Activated T-cell treated with anti-CD3 and anti-CD28 coated beads, Interleukin-2, amount 50 U/mL, for 48 hours (primary cell): ENCODE measurements at places on chromosomes 6 and 20.

- no peak for DNase-seq
Observed at GRCh38 chr20:41309817-41310216, 7.7 kb downstream of the ZHX3 start.

- DNase-seq: peak; percentile 41
Observed at GRCh38 chr20:31440012-31440659, at the start of gene DEFB123. Gene DEFB123 (plus strand): TSS chr20:31440632. CDS start chr20:31440699, 67 bp downstream.

DNA sequence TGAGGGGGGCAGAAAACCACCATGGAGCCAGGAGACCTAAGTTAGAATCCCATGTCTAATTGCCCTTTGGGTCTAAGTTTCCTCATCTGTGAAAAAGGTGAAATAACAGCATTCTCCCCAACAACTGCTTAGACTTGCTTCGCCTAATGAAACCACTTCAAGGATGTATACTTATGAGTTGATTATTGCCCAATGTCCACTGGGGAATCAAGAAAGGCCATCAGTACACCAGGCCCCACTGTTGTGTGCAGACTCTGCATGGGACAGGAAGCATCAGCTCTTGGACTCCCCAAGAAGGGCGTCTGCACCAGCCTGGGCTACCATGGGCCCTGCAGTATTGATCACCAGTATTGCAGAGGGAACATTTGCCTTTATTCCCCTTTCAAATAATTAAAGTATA, 189.6 kb downstream of the MAFB start:
- no peak for DNase-seq

DNA sequence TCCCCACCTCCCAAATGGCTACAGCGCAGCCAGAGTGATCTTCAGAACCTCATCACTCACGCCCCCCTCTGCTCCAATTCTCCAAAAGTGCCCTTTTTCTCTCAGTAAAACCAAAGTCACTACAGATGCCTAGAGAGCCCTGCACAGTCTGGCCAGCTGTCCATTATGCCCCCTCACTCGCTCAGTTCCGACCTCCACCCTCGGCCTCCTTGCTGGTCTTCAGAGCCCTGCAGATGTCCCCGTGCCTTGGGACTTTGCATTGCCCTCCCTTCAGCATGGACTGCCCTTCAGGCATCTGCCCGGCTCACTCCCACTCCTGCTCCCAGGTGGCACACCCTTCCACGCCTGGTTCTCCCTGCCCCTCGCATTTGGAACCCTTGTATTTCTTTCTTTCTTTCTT, 1.1 kb upstream of the RAET1E start:
- no peak for DNase-seq

DNA sequence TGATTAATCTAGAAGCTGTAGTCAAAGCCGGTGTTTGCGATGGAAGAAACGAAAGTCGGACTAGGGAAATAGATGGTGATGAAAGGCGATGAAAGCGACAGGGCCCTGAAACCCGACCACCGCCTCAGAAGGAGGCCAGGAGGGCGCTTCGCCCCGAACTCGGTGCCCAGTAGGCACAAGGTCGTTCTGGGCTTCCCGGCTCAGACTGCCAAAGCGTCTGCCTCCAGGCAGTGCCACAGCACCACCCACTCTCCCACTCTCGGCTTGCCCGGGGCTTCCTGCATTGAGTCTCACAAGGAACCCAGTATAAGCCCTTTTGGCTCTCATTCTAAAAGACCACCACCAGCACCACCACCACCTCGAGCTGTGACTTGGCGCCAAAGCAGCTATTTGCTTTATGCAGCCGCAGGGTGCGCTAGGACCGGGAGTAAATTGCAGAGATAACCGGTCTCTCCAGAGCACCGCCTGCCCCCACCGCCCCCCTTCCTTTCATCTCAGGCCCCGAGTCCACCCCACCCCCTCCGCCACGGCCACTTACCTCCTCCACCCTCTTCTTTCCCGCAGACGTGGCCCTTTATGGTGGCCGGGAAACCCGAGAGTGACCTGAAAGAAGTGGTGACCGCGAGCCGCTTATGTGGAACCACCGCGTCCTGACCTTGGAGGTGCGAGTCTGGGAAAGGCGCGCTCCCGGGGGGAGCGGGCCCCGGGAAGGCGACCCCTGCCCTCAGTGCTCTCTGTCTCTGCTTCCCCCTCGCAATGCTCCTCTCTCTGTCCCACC, 2.4 kb downstream of the TCF21 start:
- peak; percentile 44 for DNase-seq

DNA sequence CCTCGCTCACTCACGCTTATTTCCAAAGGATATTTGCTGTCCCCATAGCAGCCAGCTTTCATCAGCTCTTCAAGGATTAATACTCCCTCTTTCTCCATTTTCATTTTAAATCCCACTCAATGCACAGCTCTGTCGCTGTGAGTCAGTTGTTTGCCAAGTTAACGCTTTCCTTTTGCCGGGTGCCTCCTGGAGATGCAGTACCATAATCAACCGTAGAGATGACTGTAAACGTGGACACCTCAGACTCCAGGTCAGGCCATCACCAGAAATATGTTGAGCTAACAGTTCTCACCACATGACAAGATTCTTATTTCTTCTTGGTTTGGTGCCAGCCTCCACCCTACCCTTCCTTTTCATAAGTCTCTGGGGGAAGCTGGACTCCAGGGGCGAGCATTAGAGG, 66.6 kb upstream of the TAB2 start:
- DNase-seq: no peak

- DNase-seq: no peak
Observed at GRCh38 chr6:156787569-156788492, 10.7 kb downstream of the ARID1B start.

DNA sequence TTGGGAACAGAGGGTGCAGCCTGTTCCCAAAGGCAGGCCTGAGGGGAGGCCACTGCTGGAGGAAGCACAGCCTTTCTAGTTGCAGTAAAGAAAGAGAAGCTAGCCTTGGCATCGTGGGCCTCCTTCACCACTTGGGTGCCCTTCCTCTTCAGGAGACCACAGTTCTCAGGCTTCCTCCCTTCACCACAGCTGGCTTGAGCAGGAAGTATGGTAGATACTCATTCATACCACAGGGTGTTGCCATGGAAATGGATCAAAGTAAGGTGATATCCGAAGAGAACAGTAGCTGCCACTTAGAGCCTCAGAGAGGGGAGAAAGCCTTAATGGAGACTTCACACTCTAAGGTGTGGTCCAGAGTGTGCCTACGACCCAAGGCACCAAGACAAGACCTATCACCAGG, 120.4 kb upstream of the RIPOR2 start:
- DNase-seq: peak; percentile 65

DNA sequence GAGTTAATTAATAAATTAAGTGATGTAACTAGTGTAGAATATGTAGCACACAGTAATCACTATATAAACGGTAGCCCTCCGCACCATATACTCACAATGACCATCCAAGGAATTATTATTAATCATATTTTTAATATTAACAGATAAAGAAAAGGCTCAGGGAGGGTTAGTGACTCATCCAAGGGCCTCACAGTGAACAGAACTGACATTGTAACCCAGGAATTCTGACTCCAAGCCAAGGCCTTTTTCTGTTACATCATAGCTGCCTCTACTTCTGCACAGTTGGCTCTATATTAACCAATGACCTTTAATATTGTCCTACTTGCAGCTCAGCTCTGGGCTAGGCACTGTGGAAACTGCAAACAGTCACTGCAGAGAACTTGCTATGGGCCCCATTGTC, 117.5 kb upstream of the SIRPG start:
- no peak for DNase-seq

- DNase-seq: no peak
Observed at GRCh38 chr6:21159465-21159864, 434.1 kb upstream of the SOX4 start.

GRCh38 chr20:40232756-40233155, 456.3 kb downstream of the MAFB start:
- no peak for DNase-seq

- DNase-seq: no peak
Observed at GRCh38 chr6:5093231-5094015, 8.3 kb downstream of the PPP1R3G start.

- DNase-seq: peak; percentile 29
Observed at GRCh38 chr20:24955045-24955444, 6.0 kb downstream of the CST7 start.

- no peak for DNase-seq
Observed at GRCh38 chr20:8330319-8330784, 198.3 kb downstream of the PLCB1 start.

DNA sequence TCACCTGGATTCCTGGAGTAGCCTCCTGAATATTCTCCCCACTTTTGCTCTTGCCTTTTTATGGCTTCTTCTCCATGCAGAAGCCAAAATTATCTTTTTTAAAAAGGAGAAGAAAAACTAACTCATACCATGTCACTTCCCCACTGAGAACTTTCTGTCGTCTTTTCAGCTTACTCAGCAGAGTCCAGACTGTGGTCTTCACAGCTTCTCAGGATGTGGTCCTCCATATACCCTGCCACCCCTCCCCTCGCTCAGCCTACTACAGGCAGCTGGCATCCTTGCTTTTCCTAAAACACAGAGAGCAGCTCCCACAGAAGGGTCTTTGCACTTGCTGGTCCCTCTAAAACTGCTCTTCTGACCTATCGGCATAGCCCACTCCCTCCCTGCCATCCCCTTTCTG, 89.4 kb upstream of the ISM1 start:
- DNase-seq: no peak

- DNase-seq: peak; percentile 65
Observed at GRCh38 chr6:25652007-25652515, at the start of gene SCGN. Gene SCGN (plus strand): TSS chr6:25652215. CDS start chr6:25652404, 189 bp downstream.

DNA sequence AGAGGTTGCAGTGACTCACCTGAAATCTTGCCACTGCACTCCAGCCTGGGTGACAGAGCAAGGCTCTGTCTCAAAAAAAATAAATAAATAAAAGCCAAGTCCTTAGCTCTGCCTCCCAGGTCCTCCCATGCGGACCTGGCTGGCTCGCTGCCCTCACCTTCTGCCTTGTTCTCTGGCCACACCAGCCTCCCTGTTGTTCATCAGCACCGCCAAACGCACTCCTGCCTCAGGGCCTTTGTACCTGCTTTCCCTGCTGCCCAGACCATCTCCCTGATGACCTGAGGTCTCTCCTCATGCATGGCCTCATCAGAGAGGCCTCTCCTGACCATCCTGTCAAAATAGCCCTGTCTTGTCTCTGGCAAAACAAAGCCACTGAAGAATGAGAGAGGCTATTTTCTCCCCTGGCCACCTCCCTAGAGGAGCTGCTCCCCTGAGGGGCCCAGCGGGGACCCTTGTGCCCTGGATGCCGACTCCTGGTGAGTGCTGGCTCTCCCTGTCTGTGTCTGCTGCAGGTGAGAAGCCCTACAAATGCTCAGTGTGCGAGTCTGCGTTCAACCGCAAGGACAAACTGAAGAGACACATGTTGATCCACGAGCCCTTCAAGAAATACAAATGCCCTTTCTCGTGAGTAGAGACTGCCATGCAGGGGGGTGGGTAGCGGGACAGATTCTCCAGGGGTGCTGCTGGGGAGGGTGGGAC, 22.6 kb upstream of the CHMP4B start:
- DNase-seq: no peak

DNA sequence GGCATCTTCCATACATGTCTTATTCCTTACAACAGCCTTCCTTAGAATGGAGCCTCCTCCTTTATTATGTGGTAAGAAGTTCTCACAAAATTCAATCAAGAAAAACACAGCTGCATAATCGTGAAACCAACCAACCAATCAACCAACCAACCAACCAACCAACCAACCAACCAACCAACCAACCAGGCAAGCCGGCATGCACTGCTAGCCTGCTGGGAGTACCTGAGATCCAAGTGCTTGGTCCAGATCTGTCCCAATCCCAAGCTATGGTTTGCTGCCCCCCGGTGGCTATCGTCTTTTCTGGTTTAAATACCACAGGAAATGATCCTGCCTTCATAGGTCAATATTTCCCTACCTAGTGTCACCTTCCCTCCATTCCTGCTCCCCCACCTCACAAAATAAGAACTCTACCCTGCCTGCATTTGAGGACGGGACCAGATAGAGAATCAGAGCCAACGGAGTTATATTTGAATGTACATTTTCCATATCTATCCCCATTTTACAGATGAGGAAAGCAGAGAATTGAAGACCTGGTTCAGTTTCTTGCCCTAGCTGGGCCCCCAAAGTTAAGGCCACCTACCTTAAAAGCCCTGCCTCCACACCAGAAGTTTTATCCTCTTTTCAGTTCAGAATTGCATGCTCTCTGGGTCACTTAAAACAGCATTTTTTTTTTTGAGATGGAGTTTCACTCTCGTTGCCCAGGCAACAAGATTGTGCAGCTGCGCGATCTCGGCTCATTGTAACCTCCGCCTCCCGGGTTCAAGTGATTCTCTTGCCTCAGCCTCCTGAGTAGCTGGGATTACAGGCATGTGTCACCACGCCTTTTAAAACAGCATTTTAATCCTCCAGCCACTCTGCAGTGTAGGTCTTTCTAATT, 27.1 kb downstream of the RAB44 start:
- peak; percentile 81 for DNase-seq

- DNase-seq: no peak
Observed at GRCh38 chr6:48881551-48881950, 581.5 kb downstream of the MMUT start.

GRCh38 chr20:10963717-10964266, 290.0 kb upstream of the JAG1 start:
- no peak for DNase-seq

GRCh38 chr6:27178860-27179259, 68.6 kb upstream of the PRSS16 start:
- DNase-seq: no peak

- DNase-seq: no peak
Observed at GRCh38 chr6:27214126-27214601, 33.3 kb upstream of the PRSS16 start.

GRCh38 chr6:74408844-74409243, 712.8 kb downstream of the CD109 start:
- DNase-seq: no peak

GRCh38 chr6:139115989-139116758, 18.7 kb upstream of the HECA start:
- DNase-seq: no peak

GRCh38 chr6:16473908-16474771, 235.8 kb downstream of the GMPR start:
- DNase-seq: no peak

DNA sequence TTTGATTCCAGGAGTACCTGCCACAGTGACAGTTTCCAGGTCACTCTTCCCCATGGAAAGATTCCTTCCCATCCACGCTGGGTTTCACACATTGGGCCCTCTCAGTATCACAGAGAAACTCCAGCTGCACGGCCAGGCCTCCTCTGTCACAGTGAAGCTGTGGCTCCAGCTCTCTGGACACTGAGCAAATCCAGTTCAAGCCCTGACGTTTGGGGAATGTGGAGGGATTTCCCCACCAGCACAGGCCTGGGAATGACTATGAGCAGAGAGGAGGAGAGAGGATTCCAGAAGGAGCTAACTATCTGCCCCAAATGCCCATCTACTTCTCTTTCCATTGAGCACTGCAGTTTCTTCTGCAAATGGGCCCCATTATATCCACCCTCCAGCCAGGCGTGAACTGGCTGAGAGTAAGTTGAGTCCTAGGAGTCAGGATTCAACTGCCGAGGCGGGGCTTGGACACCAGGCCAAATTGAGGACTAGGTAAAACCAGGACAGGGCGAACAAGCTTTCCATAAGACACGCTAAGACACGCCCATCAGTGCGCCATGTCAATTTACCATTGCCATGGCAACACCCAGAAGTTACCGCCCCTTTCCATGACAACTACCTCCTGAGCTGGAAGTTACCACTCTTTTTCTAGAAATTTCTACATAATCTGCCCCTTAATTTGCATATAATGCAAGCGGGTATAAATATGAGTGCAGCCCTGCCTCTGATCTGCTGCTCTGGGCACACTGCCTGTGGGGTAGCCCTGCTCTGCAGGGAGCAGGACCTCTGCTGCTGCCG, 9.2 kb upstream of the BNIP5 start:
- DNase-seq: no peak

GRCh38 chr20:40961176-40961575, 67.4 kb upstream of the TOP1 start:
- DNase-seq: no peak
